ENCODE measurements at places on chromosomes 5 and 9.

DNA sequence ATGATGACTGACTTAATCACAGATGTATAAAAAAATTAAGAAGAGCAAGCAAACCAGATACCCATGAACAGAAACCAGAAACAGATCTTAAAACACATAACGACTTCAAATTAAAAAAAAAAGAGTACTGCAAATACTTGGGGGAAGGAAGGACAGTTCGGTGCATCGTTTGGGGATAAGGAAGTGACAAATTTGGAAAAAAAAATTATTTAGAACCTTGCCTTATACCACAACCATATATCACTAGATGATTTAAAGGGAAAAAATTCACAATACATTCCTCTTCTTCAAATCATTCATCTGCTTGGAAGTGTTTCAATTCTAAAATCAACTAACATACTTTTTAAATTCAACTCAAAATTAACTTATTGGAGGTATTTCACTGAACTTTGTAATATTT is 1038.6 kb upstream of the DMAC1 start:
- DNase-seq, result no peak
- H3K36me3 ChIP-seq, result no peaks in the 10 kb centered on the region
- H3K4me1 ChIP-seq, result no peaks in the 10 kb centered on the region

DNA sequence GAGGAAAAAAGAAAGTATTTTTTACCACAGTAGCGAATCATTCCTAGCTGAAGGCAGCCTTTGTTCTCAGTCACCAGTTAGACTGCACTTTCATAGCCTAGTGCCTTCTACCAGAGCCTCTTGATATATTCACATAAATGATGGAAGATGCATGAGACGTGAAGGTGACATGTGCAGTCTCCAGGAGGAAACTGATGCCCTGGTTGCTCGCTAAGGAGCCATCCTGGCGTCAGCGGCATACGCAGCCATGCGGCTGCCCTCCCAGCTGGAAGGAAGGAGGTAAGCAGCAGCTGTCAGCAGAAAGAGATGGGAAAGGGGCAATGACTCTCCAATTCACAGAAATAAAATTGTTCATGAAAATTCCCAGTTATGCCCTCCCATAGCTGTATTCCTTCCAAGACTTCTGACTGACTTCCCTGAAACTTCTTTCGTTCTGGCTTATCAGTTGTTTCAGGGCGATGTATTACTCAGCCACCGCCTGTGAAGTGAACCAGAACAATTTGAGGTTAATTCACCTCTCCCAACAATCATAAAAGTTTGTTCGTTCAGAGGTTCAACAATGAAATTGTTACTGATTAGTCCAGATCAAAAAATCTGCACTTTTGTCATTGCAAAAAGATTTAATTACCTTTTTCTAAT is 331.2 kb downstream of the NR2F1-AS1 start:
- H3K4me1 ChIP-seq, result peaks cover 19% of the 10 kb centered on the region
- no peak for DNase-seq
- H3K36me3 ChIP-seq, result no peaks in the 10 kb centered on the region
- no peak overlapping the region for H3K4me3 ChIP-seq
- H3K27ac ChIP-seq, result peak overlapping the region; percentile 22
- no peaks in the 10 kb centered on the region for H3K27me3 ChIP-seq

DNA sequence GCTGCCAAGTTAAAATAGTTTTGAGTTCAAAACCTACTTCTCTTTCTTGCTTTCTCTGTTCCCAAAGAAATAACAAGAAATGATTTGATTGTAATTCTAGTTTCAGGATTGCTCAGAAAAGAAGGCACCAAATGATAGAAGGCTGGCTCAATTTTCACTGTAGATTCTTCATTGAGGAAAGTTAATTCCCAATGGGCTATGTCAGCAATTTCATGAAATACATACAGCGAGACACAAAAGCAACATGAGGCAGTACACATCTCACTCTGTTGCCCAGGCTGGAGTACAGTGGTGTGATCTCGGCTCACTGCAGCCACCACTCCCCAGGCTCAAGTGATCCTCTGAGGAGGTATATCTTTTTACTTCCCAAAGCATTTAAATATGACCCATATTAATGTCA is 1659.9 kb upstream of the C9orf72 start:
- H3K4me3 ChIP-seq, result no peak overlapping the region
- H3K27ac ChIP-seq, result no peak overlapping the region
- no peaks in the 10 kb centered on the region for H3K36me3 ChIP-seq

GRCh38 chr5:42842921-42843641 is 31.4 kb upstream of the SELENOP start:
- peak overlapping the region; percentile 32 for H3K27ac ChIP-seq
- H3K4me3 ChIP-seq, result no peak overlapping the region
- H3K36me3 ChIP-seq, result no peaks in the 10 kb centered on the region
- DNase-seq, result no peak
- H3K27me3 ChIP-seq, result no peaks in the 10 kb centered on the region
- H3K4me1 ChIP-seq, result peaks cover 33% of the 10 kb centered on the region

GRCh38 chr9:132908635-132909034 is 29.9 kb downstream of the SPACA9 start:
- no peak overlapping the region for H3K4me3 ChIP-seq
- no peaks in the 10 kb centered on the region for H3K36me3 ChIP-seq
- no peaks in the 10 kb centered on the region for H3K4me1 ChIP-seq
- no peak overlapping the region for H3K27ac ChIP-seq

GRCh38 chr5:107700481-107700880 is 29.7 kb upstream of the EFNA5 start:
- no peaks in the 10 kb centered on the region for H3K36me3 ChIP-seq
- H3K27me3 ChIP-seq, result no peaks in the 10 kb centered on the region
- H3K4me3 ChIP-seq, result no peak overlapping the region
- H3K4me1 ChIP-seq, result no peaks in the 10 kb centered on the region

DNA sequence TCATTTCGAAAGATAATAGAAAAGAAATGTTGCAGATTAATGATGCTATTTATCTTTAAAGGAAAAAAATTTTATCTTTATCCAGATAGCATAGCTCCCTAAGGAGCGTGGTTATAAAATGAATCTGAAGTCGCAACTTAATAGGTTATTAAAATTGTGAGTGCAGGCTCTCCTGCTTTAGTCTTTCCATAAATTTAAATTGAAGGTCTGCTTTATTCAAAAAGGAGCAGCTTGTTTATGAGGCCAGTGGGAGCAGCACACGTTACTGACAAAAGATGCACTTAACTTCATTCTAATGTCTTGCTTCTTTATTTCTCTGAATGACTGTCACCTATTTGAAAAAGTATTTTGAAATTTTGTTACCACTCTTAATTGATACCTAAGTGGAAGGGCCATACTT is 95.0 kb downstream of the ZCCHC7 start:
- no peak overlapping the region for H3K4me3 ChIP-seq
- no peaks in the 10 kb centered on the region for H3K4me1 ChIP-seq
- no peaks in the 10 kb centered on the region for H3K36me3 ChIP-seq
- H3K27me3 ChIP-seq, result no peaks in the 10 kb centered on the region
- no peak overlapping the region for H3K27ac ChIP-seq
- DNase-seq, result no peak
